ENCODE measurements at places on chromosomes 2 and 18.

DNA sequence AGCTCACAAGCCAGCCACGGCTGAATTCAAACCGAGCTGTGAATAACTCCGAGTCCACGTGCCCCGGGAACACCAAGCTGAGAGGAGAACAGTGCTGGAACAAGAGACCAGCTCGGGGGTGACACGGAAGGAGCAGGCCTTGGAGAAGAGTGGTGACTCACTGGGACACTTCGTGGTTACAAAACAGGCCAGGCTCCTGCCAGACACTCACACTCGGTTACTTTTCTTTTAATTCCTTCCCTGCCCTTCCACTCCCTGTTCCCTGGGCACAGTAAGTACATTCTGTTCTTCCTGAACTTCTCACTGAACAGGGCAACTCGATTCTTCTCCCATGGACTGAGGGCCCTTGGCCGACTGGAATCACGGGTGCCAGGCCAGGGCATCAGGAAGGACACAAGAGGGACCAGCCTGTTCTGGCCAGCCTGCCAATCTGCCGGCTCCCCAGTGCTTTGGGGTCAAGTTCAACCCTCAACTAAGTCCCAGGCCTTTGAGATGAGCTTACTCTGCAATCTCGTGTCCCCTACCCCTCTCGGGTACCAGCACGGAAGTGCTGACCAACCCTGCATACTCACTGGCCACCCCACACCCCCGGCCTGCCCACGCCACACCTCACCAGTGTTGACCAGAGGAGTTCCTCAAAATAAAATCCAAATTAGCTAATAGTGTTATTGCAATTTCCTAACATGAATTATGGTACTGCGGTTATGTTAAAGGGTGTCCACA is 87.5 kb downstream of the TFCP2L1 start:
- DNase-seq: no peak

- DNase-seq: no peak
Observed at GRCh38 chr2:1701020-1701419, 43.3 kb downstream of the PXDN start.

DNA sequence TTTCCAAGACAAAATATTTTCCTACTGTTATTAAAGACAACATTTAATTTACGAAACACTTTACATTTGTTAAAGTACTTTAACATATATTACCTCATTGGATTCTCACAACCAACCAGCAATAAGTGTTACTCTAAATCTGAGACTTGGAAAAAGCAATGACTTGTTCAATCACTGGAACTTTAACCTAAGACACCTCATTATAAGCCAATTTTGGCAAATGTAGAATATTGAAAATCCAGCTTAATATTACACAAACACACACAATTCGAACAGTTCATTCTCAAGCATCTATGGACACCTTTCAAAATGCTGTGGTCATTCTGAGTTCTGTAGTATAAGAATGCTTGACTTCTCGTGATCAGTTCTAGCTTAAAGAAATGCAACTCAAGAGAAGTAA is 619.4 kb upstream of the CHAC2 start:
- DNase-seq: no peak

GRCh38 chr2:181458871-181459270 is 1.7 kb downstream of the ITGA4 start:
- no peak for DNase-seq

DNA sequence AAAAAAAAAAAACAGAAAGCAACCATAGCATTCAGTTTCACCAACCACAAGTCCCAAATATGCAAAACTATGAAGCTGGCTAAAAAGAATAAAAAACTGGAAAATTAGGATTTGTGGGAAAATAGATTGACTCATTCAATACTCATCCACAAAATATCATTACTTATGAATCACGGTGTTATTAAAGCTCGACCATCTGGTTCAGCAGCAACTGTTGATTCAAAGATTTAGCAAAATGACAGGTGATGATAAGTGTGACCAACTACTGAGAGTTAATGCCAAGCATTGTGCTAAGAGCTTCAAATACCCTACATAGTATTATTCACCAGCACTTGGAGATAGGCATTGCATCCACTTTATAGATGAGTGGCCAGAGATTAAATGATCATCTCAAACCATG is 26.2 kb upstream of the XDH start:
- no peak for DNase-seq

- DNase-seq: no peak
Observed at GRCh38 chr2:130390460-130391057, 34.7 kb downstream of the PTPN18 start.

DNA sequence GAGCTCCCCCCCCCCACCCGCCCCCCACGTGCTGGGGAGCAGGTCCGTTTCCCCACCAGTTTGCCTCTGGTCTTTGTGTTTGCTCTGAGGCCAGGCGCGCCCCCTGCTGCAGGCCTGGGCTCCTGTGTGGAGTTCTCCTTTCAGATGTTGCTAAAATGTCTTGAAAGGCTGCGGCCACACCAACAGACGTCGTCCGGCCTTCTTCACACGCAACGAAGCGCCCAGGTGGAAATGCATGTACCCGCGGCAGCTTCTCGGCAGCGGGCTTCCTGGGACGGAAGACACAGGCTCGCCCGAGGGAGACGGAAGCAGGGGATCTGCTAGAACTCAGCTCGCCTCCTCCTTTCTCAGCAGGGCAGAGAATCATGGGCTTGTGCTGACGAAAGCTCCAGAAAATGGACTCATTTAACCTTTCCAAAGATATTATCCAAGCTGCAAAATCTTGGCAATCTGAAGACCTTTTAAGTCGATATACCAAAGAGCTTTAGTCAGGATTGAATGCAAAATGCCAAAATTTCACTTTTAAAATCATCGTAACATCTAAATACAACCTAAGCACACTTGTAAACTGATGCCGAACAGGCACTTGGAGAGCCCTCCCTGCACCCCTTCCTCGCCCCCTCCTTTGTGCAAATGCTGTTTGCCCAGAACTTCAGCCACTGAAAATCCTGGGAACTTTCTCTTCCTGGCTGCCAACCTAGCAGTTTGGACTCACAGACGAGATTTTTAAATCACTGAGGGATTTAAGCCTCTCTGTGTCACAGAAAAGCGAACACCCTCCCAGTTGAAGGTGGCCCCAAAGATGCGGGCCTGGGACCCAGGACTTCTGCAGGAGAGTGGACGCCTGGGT is 125.5 kb upstream of the ZNF516 start:
- DNase-seq: no peak

GRCh38 chr2:3490191-3491170 is 28.9 kb downstream of the ADI1 start:
- no peak for DNase-seq

DNA sequence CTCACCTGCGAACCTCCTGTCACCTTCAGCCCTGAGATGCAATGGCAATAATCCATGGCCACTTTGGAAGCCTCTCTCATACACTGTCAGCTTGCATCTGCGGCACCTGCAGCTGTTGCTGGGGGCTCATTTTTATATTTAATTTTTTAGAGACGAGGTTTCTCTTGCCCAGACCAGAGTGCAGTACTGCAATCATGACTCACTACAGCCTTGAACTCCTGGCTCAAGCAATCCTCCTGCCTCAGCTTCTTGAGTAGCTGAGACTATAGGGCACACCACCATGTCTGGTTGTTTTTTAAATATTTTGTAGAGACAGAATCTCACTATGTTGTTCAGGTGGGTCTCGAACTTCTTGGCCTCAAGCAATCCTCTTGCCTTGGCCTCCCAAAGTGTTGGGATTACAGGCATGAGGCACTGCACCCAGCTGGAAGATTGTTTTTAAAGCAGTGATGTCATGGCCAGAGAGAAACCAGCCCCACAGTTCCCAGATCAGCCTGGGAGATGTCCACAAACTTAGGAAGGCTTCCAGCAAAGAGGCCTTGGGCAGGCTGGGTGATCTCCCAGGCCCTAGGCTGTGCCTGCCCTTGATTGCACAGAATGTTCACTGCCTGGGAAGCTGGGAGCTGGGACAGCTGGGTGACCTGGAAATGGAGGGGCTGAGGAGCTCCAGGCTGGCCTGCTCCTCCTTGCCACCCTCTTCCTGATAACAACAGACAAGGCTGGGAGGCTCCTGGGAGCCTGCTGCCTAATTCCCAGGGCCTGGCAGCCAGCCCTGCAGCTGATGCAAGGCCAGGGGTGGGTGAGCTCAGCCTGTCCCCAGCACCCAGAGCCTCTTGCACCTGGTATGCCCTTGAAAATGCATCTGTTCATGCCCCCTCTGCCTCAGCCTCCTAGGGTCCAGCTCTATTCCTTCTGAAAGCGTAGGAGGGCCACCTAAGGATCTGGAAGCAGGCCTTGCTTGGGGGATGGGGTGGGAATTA is 27.1 kb downstream of the SH2D6 start:
- no peak for DNase-seq

DNA sequence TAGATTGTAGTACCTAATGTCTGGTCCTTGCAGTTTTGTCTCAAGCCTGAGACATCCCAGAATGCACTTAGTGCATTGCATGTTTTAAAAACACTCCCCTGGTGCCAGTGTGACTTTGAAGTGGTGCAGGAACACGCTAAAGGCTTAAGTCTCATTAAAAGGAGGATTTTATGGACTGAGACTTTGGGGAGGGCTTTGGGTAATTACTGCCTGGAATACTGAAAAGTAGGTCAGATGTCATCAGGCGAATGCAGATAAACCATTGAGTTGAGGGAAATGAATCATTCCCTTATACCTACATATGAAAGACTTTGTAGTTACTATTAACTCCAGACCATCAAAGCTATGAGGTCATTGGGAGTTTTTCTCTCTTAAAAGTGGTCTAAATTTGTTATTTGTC is 3.0 kb upstream of the OSBPL1A start:
- DNase-seq: no peak

GRCh38 chr2:37770797-37771196 is 99.4 kb upstream of the CDC42EP3 start:
- no peak for DNase-seq

DNA sequence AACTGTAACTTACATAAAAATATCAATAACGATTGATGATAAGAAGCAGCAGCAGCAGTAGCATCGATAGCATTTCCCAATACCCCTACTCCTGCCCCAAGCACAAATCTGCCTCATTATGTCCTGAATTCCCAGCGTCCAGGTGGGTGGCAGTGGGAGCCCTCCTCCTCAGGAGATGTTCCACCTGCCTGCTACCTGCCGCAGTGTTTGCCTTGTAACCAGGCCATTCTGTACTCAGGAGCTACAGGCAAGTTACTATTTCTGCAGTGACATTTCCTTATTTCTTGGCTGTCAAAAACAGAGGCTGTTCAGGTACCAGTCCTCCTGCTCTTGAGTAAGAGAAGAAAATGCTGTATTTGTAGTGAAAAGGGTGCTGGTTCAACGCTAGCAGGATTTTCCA is 236.4 kb downstream of the CNTNAP5 start:
- DNase-seq: no peak

- no peak for DNase-seq
Observed at GRCh38 chr2:29749843-29750242, 171.5 kb downstream of the ALK start.

Data from activated T-helper 1 cell treated with anti-CD3 and anti-CD28 coated beads, Interleukin-2, amount 50 U/mL, for 16 hours (primary cell).